ENCODE measurements at places on chromosomes 5 and 9. TPM values are rescaled to one million over a fixed set of nuclear protein-coding genes. Genes with fewer than 3 reads are reported as not detected.
A peak's percentile ranks its signal among the peaks of the same experiment; 100 is the strongest.

DNA sequence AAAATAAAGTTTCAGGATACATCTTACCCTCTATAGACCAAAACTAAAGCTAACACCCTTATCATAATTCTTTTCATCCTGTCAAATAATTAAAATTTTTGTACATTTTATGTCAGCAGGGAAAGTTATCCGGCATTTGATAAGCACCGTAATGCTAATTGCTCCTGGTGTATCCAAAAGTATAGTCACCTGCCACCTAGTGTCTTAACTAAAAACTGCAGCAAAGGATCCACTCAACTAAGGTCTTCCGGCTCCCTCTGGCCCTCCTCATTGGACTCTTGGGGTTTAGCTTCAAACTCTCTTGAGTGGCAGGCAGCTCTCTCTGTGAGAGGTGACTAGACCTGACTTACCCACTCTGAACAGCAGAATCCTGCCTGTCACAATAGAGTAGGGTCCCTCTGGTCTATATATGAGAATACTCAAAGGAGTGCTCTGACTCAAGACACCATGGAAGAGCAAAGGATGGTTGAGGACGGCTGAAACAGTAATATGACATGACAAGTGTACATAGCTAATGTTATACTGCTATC, 60.4 kb upstream of the CAST start:
- DNase-seq, result peak; percentile 29

DNA sequence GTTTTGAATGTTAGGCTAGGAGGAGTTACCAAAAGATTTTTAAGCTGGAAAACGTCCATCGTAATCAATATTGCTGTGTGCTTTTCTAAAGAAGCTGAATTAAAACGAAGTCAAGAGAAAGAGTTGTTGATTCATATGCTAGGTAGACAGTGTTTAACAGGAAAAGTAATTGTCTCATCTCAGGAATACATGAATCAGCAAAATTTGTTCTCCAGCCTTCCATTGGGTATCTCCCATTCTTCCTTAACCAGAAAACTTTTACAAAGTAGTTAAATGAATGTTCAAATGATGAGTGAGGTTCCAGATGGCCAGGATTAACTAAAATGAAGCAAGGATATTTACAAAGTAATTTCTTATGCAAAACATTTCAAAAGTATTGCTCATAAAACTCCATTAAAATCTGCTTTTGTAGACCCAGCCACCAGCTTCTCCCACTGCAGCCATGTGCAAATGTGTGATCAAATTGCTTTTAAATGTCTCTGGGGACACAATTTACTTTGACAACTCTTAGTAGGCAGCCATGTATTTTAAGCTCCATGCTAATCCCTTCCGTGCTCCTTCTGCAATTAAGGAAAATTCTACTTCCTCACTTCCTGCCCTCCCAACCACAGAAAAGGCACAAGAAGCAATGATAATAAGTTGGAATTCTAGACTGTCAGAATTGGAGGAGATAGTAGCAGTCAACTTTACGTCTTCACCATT, 121.2 kb downstream of the HTR4 start:
- no peak for DNase-seq

- DNase-seq, result no peak
Measured at GRCh38 chr5:39714036-39714698, 289.4 kb upstream of the DAB2 start.

- no peak for DNase-seq
Measured at GRCh38 chr9:92617951-92618510, 51.9 kb downstream of the IPPK start.

GRCh38 chr5:172721455-172722326, 49.3 kb downstream of the DUSP1 start:
- DNase-seq, result no peak

GRCh38 chr9:128252317-128253139, 23.3 kb downstream of the GOLGA2 start:
- DNase-seq, result no peak

- no peak for DNase-seq
Measured at GRCh38 chr9:95991326-95991725, 115.8 kb downstream of the ERCC6L2 start.

DNA sequence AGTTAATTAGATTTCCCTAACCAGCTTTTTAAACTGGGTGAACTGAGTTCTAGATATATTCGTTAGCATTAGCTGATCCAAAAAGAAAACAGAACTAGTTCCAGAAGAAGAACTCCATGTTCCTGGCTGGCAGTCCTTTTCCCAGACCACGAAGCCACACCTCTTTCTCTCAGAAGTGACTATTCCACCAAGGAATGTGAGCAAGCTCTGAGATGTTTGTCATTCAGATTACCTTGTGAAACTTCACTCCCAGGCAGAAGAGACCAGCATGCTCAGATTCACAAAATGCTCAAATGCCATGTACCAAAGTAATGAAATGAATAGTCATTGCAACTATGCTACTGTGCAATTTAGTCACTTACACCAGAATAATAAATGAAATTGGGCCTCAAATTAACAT, 4.4 kb upstream of the SSBP2 start:
- no peak for DNase-seq

- no peak for DNase-seq
Measured at GRCh38 chr5:170444181-170444580, 55.0 kb upstream of the KCNMB1 start.

GRCh38 chr5:134178096-134178419, 1.3 kb upstream of the SKP1 start:
- no peak for DNase-seq

- DNase-seq, result no peak
Measured at GRCh38 chr5:14266686-14267085, 123.5 kb downstream of the TRIO start.

DNA sequence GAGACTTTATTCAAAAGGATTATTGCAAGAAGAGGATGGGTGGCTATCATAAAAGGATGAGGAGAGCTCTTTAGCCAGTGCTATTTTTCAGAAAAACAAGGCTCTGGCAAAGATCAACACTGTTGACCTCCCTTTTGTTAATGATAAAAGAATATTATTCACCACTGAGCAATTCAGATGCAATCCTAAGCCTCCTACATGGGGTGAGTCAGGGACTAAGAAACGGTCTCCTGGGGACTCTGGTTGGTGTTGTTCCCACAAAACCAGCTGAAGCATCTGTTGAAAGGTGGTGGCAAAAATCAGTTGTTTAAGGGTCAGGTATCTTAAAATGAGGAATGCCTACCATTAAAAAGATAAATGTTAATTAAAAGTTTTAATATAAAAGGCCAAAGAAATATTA, 7.7 kb upstream of the GCNT1 start:
- DNase-seq, result no peak

DNA sequence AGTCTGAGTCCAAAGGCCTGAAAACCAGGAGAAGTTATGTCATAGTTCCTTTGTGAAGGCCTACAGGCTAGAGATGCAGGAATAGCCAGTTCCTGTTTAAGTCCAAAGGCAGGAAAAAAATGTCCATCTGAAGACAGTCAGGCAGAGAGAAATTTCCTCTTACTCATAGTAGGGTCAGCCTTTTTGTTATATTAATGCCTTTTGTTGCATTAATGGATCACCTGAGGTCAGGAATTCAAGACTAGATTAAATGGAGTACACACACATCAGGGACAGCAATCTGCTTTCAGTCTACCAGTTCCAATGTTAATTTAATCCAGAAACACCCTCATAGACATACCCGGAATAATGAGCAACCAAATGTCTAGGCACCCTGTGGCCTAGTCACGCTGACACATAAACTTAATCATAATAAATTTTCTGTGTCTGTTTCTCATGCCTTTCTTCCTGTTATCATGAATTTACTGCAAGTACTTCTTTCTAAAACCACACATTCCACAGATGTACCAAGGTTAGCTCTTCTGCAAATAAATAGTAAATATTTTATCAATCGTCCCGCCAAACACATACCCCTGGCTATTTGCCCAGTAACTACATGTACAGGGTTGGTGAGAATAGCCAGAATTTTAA, 703.9 kb downstream of the EFNA5 start:
- DNase-seq, result no peak

DNA sequence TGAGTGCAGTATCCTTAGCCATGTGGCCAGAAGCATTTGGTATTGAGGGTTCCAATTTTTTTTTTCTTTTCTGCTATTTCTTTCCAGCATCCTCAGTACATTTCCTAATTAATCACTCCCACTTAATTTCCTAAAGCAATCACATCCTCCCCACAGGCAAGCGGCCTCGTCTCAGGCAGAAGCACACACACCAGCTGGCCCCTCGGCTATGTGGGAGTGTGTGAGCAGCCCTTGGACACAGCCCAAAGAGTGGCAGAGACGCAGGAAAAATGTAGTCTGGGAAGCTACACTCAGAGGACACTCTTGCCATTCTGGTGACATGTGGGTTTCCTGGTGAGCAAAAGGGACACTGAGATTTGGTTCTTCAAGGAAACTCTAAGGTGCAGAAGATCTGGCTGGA, 20.7 kb downstream of the SLIT3 start:
- no peak for DNase-seq

DNA sequence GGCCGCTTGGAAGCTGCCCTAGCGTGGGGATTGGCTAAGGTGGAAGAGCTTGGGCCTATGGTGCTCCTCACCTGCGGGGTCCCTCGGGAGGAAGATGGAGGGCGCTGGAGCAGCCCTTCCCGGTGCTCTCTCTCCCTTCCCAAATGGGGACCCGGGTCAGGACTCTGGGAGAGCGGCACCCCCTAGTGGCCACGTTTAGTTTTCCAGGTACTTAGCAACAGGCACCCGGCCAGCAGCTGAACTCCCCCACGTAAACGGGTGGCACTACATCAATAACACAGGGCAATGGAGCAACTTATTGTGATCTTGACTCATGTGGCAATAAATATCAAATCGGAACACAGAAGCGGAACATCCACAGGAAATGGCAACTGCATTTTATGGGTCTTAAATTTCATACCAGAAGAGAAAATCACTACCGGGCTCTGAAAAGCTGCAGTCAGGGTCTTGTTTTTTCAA, 316.6 kb downstream of the AGTPBP1 start:
- DNase-seq, result peak; percentile 30

DNA sequence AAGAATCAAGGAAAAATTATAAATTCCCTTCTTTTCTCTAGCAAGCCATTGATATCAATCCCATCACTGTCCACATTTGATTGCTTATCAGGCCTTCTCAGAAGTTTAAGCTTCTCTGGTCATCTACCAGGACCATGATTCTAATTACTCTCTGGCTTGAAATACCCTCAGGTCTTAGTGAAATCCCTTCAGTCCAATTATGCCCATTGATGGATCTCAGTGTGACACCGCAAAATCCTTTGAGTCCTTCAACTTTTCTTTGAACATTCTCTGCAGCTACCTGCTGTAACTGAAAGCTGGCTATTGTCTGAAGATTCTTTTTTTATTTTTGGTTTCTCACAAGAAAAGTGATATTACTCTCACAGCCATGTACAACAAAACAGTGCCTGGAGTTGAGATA, 3.0 kb upstream of the CDH9 start:
- DNase-seq, result no peak

DNA sequence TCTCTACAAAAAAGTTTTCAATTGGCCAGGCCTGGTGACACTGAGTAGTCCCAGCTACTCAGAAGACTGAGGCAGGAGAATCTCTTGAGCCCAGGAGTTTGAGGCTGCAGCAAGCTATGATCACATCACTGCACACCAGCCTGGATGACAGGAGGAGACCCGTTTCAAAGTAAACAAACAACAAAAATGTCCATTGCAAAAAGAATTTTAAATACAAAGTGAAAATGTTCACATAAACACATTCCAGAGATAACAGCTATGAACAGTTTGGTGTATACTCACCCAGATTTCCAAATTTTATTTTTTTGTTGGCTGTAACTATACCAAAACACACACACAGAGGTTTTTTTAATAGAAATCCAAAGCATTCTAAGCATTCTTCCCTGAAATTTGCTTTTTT, 39.8 kb downstream of the ADRA1B start:
- no peak for DNase-seq

- no peak for DNase-seq
Measured at GRCh38 chr9:11931109-11931508, 762.1 kb upstream of the TYRP1 start.

GRCh38 chr9:84759300-84759750, 89.8 kb downstream of the NTRK2 start:
- peak; percentile 49 for DNase-seq

GRCh38 chr5:95959888-95960666, 1.6 kb downstream of the ELL2 start:
- DNase-seq, result no peak

- no peak for DNase-seq
Measured at GRCh38 chr5:56552612-56553268, 262.6 kb upstream of the MAP3K1 start.

DNA sequence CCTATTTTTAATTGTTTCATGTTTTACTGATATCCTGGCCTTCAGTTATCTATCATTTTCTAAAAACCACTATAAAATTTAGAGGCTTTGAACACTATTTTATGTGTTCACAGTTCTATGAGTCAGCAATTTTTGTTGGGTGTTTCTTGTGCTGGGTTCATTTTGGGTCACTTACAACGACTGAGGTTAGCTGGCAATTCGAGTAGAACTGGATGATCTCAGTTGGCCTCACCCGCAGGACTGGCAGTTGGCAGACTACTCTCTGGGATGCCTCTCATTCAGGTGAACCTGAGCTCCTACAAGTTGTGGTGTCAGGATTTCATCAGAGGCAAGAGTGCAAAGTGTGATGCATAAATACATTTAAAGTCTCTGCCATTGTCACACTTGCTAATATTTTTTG, 151.0 kb upstream of the PAPPA start:
- no peak for DNase-seq

GRCh38 chr9:102355982-102356381, 617.5 kb upstream of the GRIN3A start:
- no peak for DNase-seq

GRCh38 chr5:170642776-170643436, 139.1 kb downstream of the KCNIP1 start:
- no peak for DNase-seq

DNA sequence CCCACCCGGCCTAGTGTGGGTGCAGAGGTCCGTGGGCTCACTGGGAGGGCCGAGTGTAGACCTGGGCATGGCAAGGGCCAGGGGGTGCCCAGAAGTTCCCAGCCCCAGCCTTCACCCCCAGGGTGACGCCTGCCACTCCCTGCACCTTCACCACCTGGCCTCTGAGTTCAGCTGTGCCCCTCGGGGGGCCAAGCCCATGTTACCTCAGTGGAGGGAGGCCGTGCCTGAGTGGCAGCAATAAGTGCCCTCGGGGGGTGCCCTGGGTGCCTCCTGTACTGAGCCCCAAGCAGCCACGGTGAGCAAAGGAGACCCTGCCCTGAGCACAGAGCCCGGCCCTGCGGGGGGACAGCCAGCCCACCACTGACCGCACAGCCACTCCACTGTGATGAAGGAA, 10.3 kb upstream of the FCN2 start:
- DNase-seq, result no peak

FAXDC2 gene
- not detected for total RNA-seq

PDE6A gene
- total RNA-seq, result not detected

SPINK6 gene
- total RNA-seq, result not detected

NMUR2 gene
- total RNA-seq, result not detected

KLHL3 gene
- 1.2 TPM for total RNA-seq

CRHBP gene
- not detected for total RNA-seq

IL9 gene
- 2.0 TPM for total RNA-seq

FSTL4 gene
- total RNA-seq, result not detected

MSX2 gene
- total RNA-seq, result not detected

ZNF366 gene
- total RNA-seq, result not detected

GLDC gene
- 1.4 TPM for total RNA-seq

SSBP2 gene
- 8.4 TPM for total RNA-seq

SLC1A1 gene
- total RNA-seq, result 0.05 TPM

WDR38 gene
- not detected for total RNA-seq
